Mesenteric fat pad (tissue), 1 donor: ENCODE measurements at places on chromosomes 6 and 20. TPM values are rescaled to one million over a fixed set of nuclear protein-coding genes. Genes with fewer than 3 reads are reported as not detected.

- no peak for DNase-seq
Observed at GRCh38 chr20:61762167-61762710, 303.4 kb downstream of the TAF4 start.

DNA sequence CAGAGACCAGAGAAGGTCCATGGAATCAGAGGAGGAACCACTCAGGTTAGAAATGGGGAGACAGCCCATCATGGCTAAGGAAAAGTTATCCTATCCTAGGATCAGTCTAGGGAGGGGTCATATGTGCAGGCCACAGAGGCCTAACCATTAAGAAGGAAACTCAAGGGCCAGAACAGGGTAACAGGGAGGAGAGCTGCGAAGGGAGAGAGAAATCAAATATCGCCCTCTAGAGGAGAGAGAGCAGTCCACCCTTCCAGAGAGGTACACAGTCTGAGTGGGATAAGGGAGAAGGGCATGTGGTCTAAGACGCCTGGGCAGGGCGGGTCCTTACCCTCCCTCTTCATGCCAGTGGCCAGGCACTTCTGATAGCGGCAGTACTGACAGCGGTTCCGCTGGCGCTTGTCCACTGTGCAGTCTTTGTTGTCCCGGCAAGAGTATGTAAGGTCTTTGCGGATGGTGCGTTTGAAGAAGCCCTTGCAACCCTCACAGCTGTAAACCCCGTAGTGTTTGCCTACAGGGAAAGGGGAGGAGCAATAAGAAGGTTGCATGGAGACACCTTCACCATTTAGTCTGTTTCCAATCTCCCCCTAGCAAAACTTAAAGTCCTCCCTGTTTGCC, 2.9 kb downstream of the RXRB start:
- no peak for DNase-seq

GRCh38 chr6:44701637-44702101, 314.2 kb downstream of the CDC5L start:
- no peak for DNase-seq

GRCh38 chr6:77587963-77588362, 64.9 kb upstream of the MEI4 start:
- no peak for DNase-seq

DNA sequence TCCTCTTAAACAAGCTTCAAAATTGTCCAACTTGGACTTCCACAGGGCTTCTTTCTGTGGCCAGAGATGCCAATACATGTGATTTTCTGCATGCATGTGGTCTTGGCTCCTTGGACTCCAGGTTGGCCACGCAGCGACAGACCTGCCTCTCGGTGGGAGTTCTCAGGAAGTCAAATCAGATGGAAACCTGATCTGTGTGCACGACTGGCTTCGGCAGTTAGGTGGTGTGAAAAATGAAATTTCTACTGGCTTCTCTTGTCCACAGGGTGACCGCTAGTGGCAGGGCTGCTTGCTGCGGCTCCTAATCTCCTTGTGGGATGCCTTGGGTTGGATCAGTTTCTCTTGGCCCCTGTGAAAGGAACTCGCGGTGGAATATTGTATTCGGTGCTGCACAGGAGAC, 57.3 kb downstream of the PHACTR3 start:
- DNase-seq: no peak

- DNase-seq: no peak
Observed at GRCh38 chr6:27468334-27468733, 4.6 kb downstream of the ZNF184 start.

- no peak for DNase-seq
Observed at GRCh38 chr6:20916086-20916485, 381.8 kb downstream of the CDKAL1 start.

- DNase-seq: no peak
Observed at GRCh38 chr20:36344517-36345132, 38.5 kb downstream of the DLGAP4 start.

- DNase-seq: no peak
Observed at GRCh38 chr6:37866590-37867507, 47.3 kb downstream of the ZFAND3 start.

GRCh38 chr20:34954904-34955230, 739 bp downstream of the GSS start:
- no peak for DNase-seq

GRCh38 chr6:76043690-76044089, 28.8 kb downstream of the IMPG1 start:
- no peak for DNase-seq

GRCh38 chr20:20491784-20492264, 123.9 kb downstream of the INSM1 start:
- no peak for DNase-seq

DNA sequence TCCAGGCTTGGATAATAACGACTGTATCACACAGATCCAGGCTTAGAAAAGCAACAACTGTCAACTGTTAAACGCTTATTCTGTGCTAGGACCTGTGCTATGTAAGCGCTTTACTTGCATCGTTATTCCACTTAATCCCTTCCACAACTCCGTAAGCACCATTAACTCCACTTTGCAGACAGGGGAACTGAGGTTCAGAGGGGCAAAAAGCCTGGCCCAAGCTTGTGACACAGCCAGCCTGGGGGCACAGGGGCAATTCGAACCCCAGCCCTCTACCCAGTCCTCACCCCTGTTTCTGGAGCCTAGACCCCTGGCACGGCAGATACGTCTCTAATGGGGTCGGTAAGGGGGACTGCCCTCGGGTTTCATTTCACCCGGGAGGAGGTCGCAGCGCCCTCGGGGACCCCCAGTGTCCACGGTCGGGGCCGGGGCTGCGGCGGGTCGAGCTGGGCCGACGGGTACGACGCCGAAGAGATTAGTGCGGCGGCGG, 411 bp downstream of the DSN1 start:
- no peak for DNase-seq

GRCh38 chr6:71029555-71029954, 72.7 kb upstream of the B3GAT2 start:
- no peak for DNase-seq

DNA sequence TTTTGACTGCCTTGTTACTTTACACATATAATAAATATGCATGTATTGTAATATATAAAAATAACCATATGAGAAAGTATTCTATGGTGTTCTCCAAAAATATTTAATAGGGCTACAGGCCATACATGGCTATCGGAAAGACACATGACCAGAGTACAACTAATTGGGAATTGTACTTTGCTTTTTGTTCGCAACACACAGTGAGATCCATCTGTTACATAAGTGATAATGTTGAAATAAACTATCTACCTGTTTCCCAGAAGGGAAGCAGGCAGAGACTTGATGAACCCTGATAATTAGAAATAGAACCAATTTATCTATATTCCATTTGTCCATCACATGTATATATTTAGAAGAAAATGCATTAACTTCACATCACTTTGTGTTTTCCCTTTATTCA, 344.0 kb upstream of the PLCB4 start:
- no peak for DNase-seq

GRCh38 chr6:131640100-131640499, 3.0 kb downstream of the ENPP3 start:
- DNase-seq: no peak

Gene SOX4
- 14.4 TPM for total RNA-seq

Gene TSBP1
- not detected for total RNA-seq

Gene MAS1
- total RNA-seq: not detected

Gene CCN5
- 51.5 TPM for total RNA-seq

Gene PDE10A
- total RNA-seq: 15.6 TPM

Gene ME1
- 31.7 TPM for total RNA-seq

Gene TRAPPC3L
- not detected for total RNA-seq

Gene EPPIN
- not detected for total RNA-seq
